Ovary (tissue), 10 donors: ENCODE measurements at places on chromosomes 7 and 10.

DNA sequence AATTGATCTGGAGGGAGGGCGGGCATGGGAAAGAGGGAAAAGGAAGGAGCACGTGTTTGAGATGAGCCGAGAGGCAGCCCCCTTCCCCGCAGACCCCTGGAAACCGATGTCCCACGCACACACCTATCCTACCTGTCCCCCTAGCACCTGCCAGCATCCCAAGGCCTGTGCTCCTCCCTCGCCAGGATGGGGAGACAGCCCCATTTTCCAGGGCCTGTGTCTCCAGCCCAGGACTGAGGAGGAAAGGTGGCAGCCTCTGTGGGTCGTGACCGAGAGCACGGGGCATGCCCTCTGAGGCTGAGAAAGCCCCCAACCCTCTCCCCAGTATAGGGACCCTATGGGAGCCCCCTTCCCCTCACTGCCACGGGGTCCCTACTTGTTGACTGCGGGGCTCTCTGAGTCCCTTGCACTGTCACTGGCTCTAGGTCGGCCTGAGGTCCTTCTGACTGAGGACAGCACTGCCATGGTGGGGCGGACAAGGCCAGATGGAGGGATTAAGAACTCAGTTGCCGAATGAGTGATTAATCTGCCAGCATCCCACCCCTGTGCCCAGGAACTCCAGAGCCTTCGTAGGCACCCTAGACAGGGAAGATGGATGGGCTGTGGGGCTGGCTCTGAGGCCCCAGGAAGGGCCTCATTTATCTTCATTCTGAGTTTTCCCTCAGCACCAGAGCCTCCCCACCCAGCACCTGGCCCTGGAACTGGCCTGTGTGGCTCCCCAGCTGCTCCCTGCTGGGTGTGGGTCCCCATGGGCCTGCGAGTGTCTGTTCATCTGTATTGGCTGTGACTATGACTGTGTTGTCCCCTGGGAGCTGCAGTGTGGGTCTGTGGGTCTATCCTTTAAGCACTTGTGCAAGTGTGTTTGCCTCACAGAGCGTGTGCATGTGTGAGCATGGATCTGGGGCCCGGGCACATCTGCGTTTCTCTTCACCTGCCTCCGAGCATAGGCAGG lies 26.0 kb downstream of the CRHR2 start:
- no peaks in the 10 kb centered on the region for H3K4me1 ChIP-seq
- DNase-seq: no peak
- no peaks in the 10 kb centered on the region for H3K27me3 ChIP-seq
- no peak overlapping the region for H3K4me3 ChIP-seq
- no peaks in the 10 kb centered on the region for H3K36me3 ChIP-seq
- H3K27ac ChIP-seq: no peak overlapping the region

DNA sequence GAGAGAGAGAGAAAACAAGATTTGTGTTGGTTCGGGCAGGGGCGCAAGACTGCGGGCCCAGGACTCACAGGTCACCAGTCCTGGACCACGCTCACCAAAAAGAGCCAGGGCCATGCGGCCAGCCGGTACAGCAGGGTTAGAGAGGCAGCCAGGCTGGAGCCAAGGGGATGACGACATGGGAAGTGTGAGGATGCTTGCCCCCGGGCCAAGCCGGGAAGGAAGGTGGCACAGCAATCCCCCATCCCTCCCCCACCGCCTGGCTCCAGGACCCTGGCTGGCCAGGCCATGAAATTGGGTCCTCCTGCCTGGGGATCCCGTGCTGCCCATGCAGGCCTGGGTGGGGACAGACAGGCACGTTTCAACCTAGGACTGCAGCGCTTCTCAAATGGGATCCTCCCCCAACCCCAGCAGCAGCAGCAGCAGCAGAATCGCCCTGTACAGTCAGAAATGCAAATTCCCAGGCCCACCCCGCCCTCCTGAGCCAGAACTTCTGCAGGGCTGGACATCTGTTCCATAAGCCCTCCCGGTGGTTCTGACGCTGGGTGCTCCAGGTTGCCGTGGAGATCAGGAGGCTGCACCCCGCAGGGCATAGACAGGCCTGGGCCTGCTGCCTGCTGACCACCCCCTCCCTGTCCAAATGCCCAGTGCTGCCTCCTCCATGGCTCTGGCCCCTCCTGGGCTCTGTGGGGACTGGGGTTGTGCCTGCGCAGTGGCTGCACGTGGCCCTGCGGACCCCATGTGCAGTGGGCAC lies 35.0 kb downstream of the YKT6 start:
- no peak for DNase-seq
- no peaks in the 10 kb centered on the region for H3K4me1 ChIP-seq
- no peaks in the 10 kb centered on the region for H3K36me3 ChIP-seq

DNA sequence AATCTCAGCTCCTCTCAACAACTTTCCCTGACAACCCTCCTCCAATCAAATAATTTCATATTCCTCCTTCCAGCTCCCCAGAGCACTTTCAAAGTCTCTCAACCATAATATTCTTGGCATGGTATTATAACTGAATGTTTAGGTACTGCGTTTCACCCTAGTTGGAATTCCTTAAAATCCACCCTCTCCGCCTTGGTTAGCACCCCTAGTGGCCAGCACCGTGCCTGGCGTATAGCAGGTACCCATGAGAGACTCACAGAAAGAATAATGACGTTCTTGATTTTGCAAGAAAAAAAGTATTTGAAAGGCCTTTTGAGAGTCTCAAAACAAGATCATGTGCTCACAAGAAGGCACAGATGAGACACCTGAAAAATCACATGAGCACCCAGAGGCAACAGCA lies 50.9 kb downstream of the GLI3 start:
- DNase-seq: no peak
- H3K4me3 ChIP-seq: no peak overlapping the region
- H3K27ac ChIP-seq: no peak overlapping the region

GRCh38 chr10:76049581-76050290 lies 618.3 kb downstream of the LRMDA start:
- no peak overlapping the region for H3K27ac ChIP-seq
- no peaks in the 10 kb centered on the region for H3K27me3 ChIP-seq
- DNase-seq: no peak
- no peaks in the 10 kb centered on the region for H3K36me3 ChIP-seq
- H3K4me1 ChIP-seq: no peaks in the 10 kb centered on the region
- H3K4me3 ChIP-seq: no peak overlapping the region

GRCh38 chr10:124075231-124075955 lies 18.0 kb downstream of the CHST15 start:
- H3K27ac ChIP-seq: peak overlapping the region; percentile 51
- DNase-seq: peak; percentile 80
- H3K4me3 ChIP-seq: no peak overlapping the region
- no peaks in the 10 kb centered on the region for H3K36me3 ChIP-seq

DNA sequence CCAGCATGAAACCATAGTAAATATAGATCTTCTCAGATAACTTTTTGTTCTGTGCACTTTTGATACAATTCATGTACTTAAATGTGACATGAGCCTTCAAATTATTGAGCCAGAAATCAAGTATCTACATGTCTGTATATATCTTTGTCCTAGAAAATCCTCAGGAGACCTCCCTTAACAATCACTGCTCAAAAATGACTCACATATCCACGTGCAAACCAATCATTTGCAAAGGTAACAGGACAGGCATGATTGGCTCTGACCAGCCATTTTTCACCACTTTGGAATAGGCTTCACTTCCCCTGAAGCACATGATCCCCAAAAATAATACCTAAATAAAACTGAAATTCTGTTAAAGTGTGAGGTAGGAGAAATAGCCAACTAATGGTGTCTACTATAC lies 902.5 kb downstream of the PCDH15 start:
- H3K4me3 ChIP-seq: no peak overlapping the region
- no peaks in the 10 kb centered on the region for H3K36me3 ChIP-seq
- H3K4me1 ChIP-seq: no peaks in the 10 kb centered on the region
- no peaks in the 10 kb centered on the region for H3K27me3 ChIP-seq

GRCh38 chr10:1978584-1978983 lies 241.3 kb upstream of the ADARB2 start:
- H3K4me1 ChIP-seq: no peaks in the 10 kb centered on the region
- no peaks in the 10 kb centered on the region for H3K36me3 ChIP-seq
- H3K27ac ChIP-seq: no peak overlapping the region
- no peaks in the 10 kb centered on the region for H3K27me3 ChIP-seq

DNA sequence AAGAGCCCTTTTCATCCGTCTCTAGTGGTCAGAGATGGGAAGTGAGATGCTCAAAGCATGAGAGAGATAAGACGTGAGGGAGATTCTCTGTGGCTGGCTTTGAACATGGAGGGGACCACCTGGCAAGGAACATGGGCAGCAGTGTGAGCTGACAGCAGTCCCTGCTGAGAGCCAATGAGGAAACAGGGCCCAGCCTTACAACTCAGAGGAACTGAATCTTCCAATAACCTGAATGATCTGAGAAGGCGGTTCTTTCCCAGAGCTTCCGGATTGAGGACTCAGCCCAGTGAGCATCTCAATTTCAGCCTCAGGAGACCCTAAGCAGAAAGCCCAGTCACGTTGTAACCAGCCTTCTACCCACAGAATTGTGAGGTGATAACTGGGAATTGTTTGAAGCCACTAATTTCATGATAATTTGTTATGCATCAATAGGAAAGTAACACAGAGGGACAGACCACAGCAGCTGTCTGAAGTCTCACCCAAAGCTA lies 33.9 kb upstream of the IKZF1 start:
- H3K27me3 ChIP-seq: no peaks in the 10 kb centered on the region
- DNase-seq: no peak
- no peak overlapping the region for H3K4me3 ChIP-seq
- no peaks in the 10 kb centered on the region for H3K36me3 ChIP-seq
- H3K27ac ChIP-seq: no peak overlapping the region
- H3K4me1 ChIP-seq: no peaks in the 10 kb centered on the region
